Activated T-cell treated with anti-CD3 and anti-CD28 coated beads, Interleukin-2, amount 50 U/mL, for 24 hours (primary cell): ENCODE measurements at places on chromosomes 7 and 10.

GRCh38 chr10:7908541-7909210, 90.4 kb downstream of the TAF3 start:
- H3K4me1 ChIP-seq, result peaks cover 40% of the 10 kb centered on the region
- no peak overlapping the region for H3K27ac ChIP-seq

GRCh38 chr10:58177362-58177947, 90.2 kb downstream of the IPMK start:
- H3K4me1 ChIP-seq, result no peaks in the 10 kb centered on the region
- DNase-seq, result no peak
- no peak overlapping the region for H3K27ac ChIP-seq
- H3K36me3 ChIP-seq, result no peaks in the 10 kb centered on the region

- no peak overlapping the region for H3K27ac ChIP-seq
- H3K4me3 ChIP-seq, result no peak overlapping the region
- H3K27me3 ChIP-seq, result peaks cover 9% of the 10 kb centered on the region
- DNase-seq, result no peak
Observed at GRCh38 chr10:69874449-69874848, 72.7 kb downstream of the COL13A1 start.

DNA sequence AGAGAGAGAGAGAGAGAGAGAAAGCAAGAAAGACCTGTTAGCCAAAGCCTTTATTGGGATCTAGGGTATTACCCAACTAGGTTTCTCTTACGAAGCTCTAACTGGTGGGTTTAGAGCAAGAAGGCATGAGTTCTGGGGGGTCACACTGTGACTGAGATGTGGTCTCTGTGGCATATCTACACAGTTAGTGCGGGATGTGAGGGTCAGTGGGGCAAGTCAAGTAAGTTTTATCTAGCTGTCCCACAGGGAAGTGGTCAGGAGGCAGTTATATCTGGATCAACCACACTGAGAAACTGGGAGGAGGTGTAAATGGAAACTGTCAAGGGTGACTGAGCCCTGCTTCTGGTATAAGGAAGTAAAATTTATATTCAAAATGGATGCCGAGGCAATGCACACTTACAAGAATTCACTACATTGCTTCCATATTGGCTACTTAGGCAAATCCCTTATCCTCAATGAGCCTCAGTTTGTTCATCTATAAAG, 331.6 kb upstream of the HPS1 start:
- no peak for DNase-seq
- H3K27me3 ChIP-seq, result peaks cover 2% of the 10 kb centered on the region
- no peak overlapping the region for H3K4me3 ChIP-seq
- no peak overlapping the region for H3K27ac ChIP-seq
- no peaks in the 10 kb centered on the region for H3K36me3 ChIP-seq

DNA sequence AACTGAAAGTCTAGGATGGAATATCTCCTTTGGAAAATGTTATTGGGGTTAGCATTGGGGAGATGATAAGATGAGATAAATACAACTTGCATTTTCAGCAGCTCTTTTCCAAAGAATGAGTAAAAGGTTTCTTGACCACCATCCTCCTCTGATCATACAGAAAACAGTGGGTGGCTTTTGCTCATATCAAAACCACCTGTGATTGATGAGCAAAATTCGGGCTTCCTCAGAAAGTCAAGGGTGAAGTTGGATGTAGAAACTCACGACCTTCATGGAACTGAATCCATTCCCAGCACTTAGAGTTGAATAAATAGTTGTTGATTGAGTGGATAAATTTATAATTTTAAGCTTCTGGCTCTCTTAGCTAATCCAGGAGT, 158.4 kb downstream of the DNAJB6 start:
- no peak for DNase-seq
- peak overlapping the region; percentile 45 for H3K4me3 ChIP-seq
- H3K27me3 ChIP-seq, result peaks cover 21% of the 10 kb centered on the region
- peak overlapping the region; percentile 75 for H3K27ac ChIP-seq

GRCh38 chr10:59631882-59632807, 77.5 kb downstream of the SLC16A9 start:
- H3K36me3 ChIP-seq, result no peaks in the 10 kb centered on the region
- H3K4me3 ChIP-seq, result no peak overlapping the region
- DNase-seq, result no peak
- no peaks in the 10 kb centered on the region for H3K4me1 ChIP-seq
- no peak overlapping the region for H3K27ac ChIP-seq
